ENCODE measurements at places on chromosomes 3 and 15. TPM values are rescaled to one million over a fixed set of nuclear protein-coding genes. Genes with fewer than 3 reads are reported as not detected.

GRCh38 chr3:23806534-23807423 lies 1.0 kb downstream of the UBE2E1 start:
- H3K36me3 ChIP-seq: peaks cover 26% of the 10 kb centered on the region
- peak overlapping the region; percentile 92 for H3K4me3 ChIP-seq
- H3K27me3 ChIP-seq: no peaks in the 10 kb centered on the region
- no peak overlapping the region for H3K27ac ChIP-seq
- peaks cover 6% of the 10 kb centered on the region for H3K4me1 ChIP-seq

DNA sequence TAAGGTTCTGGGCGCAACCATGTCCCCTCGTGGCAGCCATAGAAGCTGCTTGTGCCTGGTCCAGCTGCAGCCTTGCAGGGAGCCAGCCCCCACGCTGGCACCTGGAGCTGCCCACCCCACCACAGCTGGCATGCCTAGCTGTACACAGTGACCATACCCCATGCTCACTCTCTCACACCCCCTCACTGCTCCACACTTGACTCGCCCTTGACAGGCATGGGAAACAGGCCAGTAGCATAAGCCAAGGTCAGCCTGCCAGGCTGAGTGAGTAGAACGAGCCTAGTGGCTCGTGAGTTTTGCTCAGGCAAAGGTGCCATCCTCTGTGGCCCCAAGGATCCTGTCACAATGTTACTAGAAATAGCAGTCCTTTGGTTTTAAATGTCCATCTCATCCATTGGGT lies 52.7 kb upstream of the CADM2 start:
- no peak overlapping the region for H3K4me3 ChIP-seq
- H3K27me3 ChIP-seq: no peaks in the 10 kb centered on the region

DNA sequence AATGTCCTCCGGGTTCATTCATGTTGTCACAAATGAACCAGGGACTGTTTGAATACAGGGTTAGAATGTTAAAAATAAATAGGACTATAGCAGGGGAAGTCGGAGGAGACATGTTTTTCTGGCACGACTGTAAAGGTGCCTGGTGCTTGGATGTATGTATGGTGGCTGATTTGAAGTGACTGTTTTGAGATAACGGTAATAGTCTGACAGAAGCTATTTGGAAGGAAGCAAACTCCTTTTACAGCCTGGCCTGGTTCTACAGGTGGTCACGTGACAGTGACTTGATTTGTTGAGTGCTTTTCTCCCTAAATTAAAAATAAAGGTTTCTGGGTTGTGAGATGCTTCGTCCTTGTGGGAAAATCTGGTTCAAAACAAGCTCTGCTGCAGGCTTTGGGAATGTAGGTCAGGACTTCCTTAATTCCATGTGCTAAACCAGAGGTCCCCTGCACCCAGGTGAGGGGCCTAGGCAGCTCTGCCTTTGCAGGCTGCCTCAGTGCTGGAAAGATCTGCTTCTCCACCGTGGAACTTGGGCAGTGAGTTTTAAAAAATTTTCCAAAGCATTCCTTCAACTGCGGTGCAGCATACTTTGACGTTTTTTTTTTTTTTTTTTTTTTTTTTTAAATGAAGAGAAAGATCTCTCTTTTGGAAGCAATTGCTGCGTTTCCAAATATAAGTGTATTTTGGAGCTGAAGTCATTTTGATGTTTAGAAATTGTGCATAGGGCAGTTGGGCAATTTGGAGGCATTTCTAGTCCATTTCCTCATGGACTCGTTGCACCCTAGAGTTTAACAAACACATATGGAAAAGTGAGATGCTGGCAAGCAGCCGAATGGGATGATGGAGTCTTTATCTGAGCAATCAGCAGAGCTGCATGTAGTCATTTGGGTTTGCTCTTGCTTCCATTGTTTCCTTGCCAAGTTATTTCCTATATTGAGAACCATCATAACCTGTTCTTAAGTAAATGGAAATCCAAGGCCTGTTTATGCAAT lies 30.9 kb downstream of the ITPR1 start:
- no peaks in the 10 kb centered on the region for H3K4me1 ChIP-seq
- no peak overlapping the region for H3K4me3 ChIP-seq
- no peaks in the 10 kb centered on the region for H3K36me3 ChIP-seq

- no peak overlapping the region for H3K27ac ChIP-seq
- H3K36me3 ChIP-seq: no peaks in the 10 kb centered on the region
- peak; percentile 81 for DNase-seq
- no peak overlapping the region for H3K4me3 ChIP-seq
- H3K27me3 ChIP-seq: no peaks in the 10 kb centered on the region
Measured at GRCh38 chr3:148962513-148962912, 28.8 kb upstream of the GYG1 start.

- H3K27ac ChIP-seq: no peak overlapping the region
- H3K4me3 ChIP-seq: no peak overlapping the region
- no peak for DNase-seq
- H3K27me3 ChIP-seq: no peaks in the 10 kb centered on the region
- no peaks in the 10 kb centered on the region for H3K4me1 ChIP-seq
Measured at GRCh38 chr3:35064761-35065160, 574.6 kb upstream of the ARPP21 start.

DNA sequence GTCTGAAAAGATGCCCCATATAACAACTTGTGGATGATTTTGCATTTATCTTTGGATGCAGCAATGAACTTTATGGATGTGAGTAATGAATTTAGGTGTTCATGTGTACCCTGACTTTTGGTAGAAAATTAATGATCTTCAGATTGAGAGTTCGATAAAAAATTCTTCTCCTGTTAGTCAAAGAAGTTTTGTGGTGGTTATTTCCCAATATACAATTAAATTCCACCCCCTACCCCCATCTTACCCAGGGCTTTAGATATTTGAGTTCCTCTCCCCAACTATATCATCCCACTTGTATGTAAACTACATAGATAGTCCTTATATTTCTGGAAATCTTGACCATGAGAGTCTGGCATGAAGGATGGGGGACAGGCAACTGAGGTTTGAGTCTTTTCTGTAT lies 126.1 kb upstream of the ALDH1A3 start:
- peaks cover 10% of the 10 kb centered on the region for H3K36me3 ChIP-seq
- no peak overlapping the region for H3K4me3 ChIP-seq
- no peak overlapping the region for H3K27ac ChIP-seq
- no peaks in the 10 kb centered on the region for H3K27me3 ChIP-seq

DNA sequence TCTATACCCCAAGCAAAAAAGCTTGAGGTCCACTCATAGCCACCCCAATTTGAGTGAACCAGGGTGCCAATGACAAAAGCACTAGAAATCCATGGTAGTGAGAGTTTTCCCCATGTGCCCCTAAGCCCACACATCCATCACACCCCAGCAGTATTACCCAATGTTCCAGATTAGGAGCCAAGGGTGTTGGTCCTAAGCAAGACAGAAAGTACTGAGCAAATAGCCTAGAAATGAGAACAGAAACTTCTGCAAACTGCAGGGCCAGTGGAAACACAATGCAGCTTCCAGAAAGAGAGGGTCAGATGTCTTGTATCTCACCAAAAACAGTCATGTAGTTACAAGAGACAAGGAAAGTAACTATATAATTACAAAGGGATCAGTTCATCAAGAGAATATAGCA lies 10.9 kb upstream of the OXTR start:
- H3K27ac ChIP-seq: no peak overlapping the region
- peaks cover 5% of the 10 kb centered on the region for H3K4me1 ChIP-seq
- no peaks in the 10 kb centered on the region for H3K27me3 ChIP-seq

DNA sequence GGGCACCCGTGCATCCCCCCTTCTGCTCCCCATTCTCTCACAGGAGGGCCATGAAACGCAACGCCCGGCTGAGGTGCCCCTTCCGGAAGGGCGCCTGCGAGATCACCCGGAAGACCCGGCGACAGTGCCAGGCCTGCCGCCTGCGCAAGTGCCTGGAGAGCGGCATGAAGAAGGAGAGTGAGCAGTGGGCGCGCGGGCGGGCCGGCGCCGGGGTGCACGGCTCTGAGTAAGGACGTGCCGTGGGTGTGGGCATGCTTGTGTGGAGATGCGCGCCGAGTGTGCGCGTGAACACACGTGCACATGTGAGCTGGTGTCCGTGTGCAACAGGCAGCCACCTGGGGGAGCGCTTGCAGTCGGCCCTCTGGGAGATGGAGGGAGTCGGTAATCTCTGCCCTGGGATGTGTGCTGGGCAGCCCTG lies 28.1 kb downstream of the NR1I2 start:
- H3K27ac ChIP-seq: no peak overlapping the region
- H3K27me3 ChIP-seq: 0 out of 2 replicates have a peak, but pooled peaks cover 3% of the 10 kb centered on the region
- DNase-seq: peak; percentile 43
- H3K4me3 ChIP-seq: no peak overlapping the region

DNA sequence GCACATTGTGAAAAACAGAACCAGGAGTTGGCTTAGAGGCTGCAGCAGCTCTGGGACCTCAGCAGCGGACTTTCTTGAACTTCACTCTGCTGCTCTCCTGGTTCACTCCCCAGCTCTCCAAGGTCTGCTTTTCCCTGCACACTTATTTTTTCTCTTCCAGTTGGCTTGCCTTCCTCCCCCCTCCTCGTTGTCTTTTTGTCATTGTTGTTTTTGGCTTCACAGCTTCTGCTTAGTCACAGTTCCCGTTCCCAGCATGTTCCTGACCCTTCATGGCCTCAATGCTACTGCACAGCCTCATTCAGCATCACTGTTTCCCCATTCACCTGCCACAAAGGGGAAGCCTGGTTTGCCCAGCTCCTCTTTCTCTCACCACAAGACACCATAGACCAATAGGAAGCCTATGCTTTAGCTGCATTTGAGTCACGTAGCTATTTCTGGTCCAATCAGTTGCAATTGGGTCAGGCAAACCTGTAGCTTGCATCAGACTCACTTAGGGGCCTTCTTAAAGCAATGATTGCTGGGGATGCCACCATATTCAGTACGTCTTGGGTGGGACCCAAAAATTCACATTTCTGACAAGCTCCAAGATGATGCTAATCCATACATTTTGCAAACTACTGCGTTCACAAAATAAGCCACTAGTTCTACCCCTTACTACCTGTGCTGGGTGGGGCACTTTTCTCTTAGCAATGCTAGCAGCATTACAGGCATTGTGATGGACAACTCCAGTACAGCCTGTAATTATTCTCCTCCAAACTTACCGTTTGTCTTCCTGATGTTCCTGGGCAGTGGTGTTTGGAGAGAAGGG lies 7.8 kb upstream of the SUMF1 start:
- H3K27ac ChIP-seq: no peak overlapping the region
- no peaks in the 10 kb centered on the region for H3K36me3 ChIP-seq
- peaks cover 3% of the 10 kb centered on the region for H3K4me1 ChIP-seq
- no peak for DNase-seq

DNA sequence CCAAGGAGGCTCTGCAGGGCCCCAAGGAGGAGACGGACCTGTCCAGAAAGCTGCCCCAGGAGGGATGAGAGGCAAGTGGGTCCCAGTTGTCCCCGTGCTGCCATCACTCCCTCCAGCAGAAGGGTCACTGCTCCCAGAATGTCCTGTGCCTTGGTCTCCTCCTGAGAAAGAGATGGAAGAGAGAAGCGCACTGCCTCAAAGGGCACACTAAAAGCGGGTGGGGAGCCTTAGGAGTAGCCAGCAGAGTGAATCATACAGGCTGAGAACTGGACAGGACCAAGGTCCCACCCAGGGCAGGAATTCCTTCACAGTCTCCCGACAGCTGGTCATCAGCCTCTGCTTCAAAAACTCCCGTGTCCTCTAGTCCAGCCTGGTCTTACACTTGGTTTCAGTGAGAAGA lies 4.6 kb downstream of the THPO start:
- no peak overlapping the region for H3K27ac ChIP-seq
- peaks cover 20% of the 10 kb centered on the region for H3K36me3 ChIP-seq
- no peak overlapping the region for H3K4me3 ChIP-seq
- no peak for DNase-seq

Gene FBLN2
- total RNA-seq: 11.8 TPM

Gene MAP1A
- 2.5 TPM for total RNA-seq

Gene STAC
- total RNA-seq: 3.0 TPM

Gene RSL24D1
- total RNA-seq: 111 TPM

Gene CLSTN2
- total RNA-seq: 0.68 TPM

Gene SH3GL3
- total RNA-seq: 11.0 TPM

Gene IL20RB
- 1.5 TPM for total RNA-seq
